ENCODE measurements at places on chromosomes 16 and 17.

DNA sequence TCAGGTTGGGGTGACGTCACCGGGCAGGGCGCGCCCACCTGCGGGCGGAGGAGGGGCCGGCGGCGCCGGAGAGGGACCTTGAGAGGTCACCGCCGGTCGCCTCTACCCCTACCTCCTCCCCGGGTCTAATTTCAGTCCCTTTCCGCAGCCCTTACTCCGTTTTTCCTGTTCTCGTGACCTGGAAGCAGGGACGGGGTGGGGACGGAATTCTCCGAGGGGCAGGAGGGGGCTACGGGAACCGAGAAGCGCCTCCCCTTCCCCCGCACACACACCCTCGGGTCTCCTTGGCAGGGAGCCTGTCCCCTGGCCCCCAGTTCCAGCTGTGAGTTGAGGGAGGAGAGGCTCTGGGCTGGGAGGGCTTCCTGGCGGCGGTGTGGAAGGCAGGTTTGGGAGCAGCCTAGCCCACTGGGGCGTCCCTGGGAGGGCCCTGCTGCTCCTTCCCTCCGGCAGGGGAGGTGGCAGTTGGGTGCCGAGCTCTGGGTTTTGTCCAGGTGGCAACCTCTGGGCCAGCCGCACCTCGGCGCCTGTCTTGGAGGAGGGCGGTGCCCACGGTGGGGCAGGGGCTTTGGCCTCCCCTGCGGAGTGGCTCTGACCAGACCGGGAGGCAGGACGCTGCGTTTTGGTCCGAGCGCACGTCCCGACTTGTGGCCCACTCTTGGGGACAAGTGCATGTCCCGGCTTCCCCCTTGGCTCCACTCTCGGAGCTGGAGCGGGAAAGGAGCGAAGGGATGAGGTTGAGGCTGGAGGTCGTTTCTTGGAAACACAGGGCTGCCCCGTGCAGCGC is 773 bp downstream of the SYNGR3 start:
- peaks cover 10% of the 10 kb centered on the region for H3K27me3 ChIP-seq
- peaks cover 12% of the 10 kb centered on the region for H3K36me3 ChIP-seq
- DNase-seq, result no peak
- H3K27ac ChIP-seq, result no peak overlapping the region
- H3K4me3 ChIP-seq, result peak overlapping the region; percentile 14

DNA sequence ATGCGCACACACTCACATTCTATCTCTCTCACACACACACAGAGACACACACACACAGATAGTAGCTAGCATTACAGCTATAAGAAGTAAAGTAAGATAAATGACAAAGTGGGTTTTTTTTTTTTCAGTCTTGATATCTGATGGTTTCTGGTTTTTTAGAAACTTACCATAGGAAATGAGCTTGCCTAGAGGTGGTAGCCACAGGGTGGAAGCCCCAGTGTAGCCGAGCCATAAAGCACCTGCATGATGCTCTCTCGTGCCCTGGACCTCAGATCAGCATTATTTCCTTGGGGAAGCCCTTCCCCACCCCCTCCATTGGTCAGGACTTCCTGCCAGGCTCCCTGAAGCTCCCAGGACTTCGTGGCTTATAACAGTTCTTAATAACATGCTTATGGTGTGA is 264.3 kb upstream of the C16orf82 start:
- no peaks in the 10 kb centered on the region for H3K27me3 ChIP-seq
- H3K4me3 ChIP-seq, result no peak overlapping the region
- H3K4me1 ChIP-seq, result no peaks in the 10 kb centered on the region
- no peak for DNase-seq
- H3K27ac ChIP-seq, result no peak overlapping the region

- no peak for DNase-seq
- peaks cover 18% of the 10 kb centered on the region for H3K4me1 ChIP-seq
- peaks cover 10% of the 10 kb centered on the region for H3K36me3 ChIP-seq
These were observed 20.4 kb downstream of the HDAC5 start for GRCh38 chr17:44102849-44103622.

DNA sequence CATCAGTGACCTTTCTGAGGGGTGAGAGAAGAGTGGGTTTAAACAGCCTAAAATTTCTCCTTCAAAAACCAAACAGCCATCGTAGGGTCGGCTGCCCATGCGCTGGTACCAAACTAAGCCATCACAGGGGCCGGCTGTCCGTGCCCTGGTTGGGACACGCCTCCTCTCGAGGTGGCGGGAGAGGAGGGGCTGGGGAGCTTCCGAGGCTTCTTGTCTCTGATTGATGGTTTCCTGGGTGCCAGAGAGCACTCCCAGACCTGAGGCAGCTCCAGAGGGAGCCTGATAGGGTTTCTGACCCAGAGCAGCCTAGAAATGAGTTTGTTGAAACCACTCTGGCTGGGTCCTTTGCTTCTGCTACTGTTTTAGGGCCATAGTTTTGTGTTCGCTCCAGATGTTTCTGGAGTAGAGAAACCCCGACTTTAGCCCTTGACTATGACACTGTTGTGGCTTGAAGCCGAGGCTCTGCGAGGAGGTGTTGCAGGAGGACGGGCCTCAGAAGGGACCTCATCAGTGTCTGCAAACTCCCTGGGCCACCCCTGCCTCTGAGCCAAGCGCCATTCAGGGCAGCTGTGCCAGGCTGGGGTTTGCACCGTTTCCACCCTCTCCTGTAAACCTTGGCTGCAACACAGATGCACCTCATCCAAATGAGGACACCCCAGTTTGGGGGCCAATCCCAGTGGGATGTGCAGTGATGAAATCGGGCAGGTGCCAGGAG is 6.2 kb downstream of the ZNF276 start:
- peaks cover 7% of the 10 kb centered on the region for H3K4me1 ChIP-seq
- H3K27me3 ChIP-seq, result no peaks in the 10 kb centered on the region
- H3K27ac ChIP-seq, result no peak overlapping the region
- H3K4me3 ChIP-seq, result no peak overlapping the region

DNA sequence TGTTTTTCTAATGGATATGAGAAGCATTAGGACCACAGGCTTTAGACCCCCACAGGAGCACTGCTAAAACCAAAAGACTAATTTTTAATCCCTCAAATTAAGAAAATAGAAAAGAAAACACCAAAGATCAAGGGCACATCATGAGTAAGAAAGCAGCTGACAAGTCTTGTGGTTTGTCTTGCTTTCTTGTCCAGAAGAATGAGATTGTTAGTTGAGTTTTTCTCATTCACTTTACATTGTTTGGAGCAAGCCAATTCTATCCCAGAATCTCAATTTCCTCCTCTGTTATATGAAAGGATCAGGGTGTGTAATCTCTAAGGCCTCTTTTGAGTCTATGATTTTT is 899.0 kb downstream of the KCNJ2 start:
- peaks cover 8% of the 10 kb centered on the region for H3K4me1 ChIP-seq
- DNase-seq, result no peak
- H3K27ac ChIP-seq, result no peak overlapping the region
- H3K36me3 ChIP-seq, result no peaks in the 10 kb centered on the region

Measured in osteocyte (in vitro differentiated cells).